CD4-positive, alpha-beta T cell treated with Interleukin-2 at 100 ng/mL for 4 hours (primary cell): ENCODE measurements at places on chromosomes 16 and 17.

GRCh38 chr17:8830141-8830540 is 31.0 kb upstream of the MFSD6L start:
- DNase-seq: no peak

DNA sequence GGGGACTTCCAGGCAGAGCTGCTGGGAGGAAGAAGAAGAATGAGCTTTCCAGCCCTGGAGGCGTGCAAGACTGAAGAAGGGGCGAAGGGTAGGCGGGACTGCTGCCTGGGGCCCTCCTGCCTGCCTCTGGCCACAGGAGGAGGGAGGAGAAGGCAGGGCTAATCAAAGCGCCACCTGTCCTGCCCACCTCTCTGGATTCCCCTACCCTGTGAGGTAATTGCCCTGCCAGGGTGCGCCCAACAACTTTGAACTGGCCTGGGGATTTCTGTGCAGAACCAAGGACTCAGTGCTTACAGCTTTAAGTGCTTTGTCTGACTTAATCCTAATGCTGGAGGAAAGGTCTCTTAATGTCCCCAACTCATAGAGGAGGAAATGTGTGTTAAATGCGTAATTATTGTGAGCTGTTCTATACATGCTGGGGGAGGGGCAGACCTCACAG is at the start of gene NOXO1:
TSS of gene NOXO1 (minus strand) at position 72 of the 439 bp plus-strand sequence. CDS start 290 bp downstream, outside the sequence.
- no peak for DNase-seq

GRCh38 chr16:4624827-4625559 is 367 bp downstream of the MGRN1 start:
- peak; percentile 61 for DNase-seq

- no peak for DNase-seq
Measured at GRCh38 chr17:9028202-9028987, 7.1 kb downstream of the NTN1 start.

GRCh38 chr16:19338335-19338734 is 52.8 kb downstream of the CLEC19A start:
- DNase-seq: no peak

GRCh38 chr17:47703191-47703591 is 9.2 kb downstream of the TBKBP1 start:
- no peak for DNase-seq

GRCh38 chr16:69626256-69626655 is 60.5 kb downstream of the NFAT5 start:
- DNase-seq: no peak

DNA sequence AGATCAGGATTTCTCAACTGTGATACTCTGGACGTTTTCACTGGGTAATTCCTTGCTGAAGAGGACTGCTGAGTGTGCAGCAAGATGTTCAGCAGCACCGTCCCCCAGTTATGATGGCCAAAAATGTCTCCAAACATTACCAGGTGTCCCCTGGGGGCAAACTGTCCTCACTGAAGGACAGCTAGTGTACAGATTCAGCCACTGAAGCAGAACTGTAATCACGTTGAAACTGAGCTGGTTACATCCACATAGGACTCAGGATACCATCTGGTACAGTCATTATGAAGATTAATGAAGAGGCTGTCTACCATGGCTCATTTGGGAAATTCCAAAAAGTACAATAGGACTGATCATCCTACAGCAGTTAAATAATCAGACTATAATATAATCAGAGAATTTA is 43.3 kb upstream of the GINS3 start:
- no peak for DNase-seq

GRCh38 chr17:81244358-81245023 is 5.4 kb downstream of the NDUFAF8 start:
- no peak for DNase-seq

GRCh38 chr17:71171270-71171669 is 949.5 kb upstream of the SOX9 start:
- DNase-seq: no peak

DNA sequence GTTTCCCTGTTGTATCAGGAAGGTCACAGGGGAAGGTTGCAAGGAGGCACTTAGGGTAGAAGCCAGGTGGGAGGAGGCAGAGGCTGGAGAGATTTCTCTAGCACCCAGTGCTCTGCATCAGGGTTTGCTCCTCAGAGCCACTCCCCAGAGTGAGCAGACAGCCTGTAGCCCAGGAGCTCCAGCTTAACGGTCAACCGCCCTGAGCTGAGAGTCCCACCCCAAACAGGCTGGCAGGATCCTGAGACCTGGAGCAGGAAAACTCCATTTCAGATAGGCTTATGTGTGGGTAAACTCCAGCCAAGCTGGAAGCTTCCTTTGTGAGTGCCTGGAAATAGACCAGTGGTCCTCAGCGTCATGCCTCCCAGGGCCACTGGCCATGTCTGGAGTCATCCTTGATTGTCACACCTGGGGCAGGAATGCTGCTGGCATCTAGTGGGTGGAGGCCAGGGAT is 37.9 kb downstream of the MPRIP start:
- no peak for DNase-seq

DNA sequence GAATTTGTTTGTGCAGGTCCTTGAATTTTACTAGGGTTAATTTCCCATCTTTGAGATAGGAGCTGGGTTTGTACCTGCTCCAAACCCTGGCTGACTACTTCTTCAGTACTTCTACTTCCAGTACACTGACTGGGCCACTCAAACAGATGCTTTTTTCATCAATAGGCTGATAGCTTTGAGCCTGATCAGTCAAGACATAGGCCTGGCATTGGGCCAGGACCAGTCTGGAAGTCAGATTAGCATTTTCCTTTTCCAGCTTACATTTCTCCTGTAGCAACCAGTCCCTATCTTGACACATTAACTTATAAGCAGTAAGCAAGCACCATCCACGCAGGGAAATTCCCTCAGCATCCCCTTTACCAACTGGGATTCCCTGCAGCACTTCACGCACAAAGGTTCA is 7.5 kb upstream of the TMEM101 start:
- DNase-seq: no peak

DNA sequence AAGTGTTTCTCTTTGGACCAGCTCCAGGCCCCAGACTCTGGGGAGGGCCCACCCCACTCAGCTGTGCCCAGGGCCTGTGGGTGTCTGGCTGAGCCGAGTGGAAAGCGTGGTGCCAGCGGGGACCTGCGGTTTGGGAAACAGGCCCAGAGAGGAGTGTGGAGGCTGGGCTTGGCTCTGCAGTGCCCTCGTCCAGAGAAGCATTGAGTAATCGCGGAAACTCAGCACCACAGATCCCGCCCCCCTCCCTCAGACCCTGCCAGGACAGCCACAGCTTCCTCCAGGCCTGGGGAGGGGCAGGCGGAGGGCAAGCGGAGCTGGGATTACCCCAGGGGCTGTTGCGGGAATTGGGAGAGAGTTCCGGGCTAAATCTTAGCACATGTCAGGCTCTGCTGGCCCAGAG is 14.6 kb upstream of the PITPNA start:
- DNase-seq: no peak

DNA sequence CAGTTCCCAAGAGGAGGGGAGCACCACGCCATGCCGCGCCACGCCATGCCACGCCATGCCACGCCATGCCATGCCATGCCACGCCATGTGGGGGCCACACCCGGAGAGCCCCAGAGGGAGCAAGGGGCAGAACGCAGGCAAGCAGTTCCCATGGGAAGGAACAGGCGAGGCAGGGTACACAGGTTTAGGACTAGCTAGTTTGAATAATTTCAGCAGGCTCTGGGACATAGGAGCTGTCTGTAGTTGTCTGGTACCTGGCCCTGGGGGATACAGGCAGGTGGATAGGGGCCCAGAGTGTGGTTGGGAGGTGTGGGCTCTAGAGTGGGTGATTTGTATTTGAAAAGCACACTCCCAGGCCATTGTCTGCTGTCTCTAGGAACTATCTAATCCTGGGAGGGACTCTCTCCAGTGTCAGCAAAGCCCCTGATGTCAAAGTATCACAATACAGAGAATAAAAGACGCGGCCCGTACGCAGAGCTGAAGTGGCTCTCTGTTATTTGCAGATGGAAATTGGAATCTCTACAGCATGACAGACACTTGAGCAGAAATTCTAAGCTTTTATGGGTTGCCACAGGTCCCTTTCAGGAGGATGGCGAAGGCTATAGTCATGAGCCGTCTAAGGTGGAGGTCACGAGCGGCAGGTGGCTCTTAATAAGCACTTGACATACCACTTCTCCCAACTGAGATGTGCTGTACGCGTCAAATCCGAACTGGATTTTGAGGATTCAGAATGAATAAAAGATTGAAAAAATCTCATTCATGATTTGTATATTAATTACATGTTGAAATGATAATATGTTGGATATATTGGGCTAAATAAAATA is 220.8 kb upstream of the TNRC6C start:
- DNase-seq: no peak

GRCh38 chr17:72151565-72152386 is 31.0 kb downstream of the SOX9 start:
- no peak for DNase-seq

DNA sequence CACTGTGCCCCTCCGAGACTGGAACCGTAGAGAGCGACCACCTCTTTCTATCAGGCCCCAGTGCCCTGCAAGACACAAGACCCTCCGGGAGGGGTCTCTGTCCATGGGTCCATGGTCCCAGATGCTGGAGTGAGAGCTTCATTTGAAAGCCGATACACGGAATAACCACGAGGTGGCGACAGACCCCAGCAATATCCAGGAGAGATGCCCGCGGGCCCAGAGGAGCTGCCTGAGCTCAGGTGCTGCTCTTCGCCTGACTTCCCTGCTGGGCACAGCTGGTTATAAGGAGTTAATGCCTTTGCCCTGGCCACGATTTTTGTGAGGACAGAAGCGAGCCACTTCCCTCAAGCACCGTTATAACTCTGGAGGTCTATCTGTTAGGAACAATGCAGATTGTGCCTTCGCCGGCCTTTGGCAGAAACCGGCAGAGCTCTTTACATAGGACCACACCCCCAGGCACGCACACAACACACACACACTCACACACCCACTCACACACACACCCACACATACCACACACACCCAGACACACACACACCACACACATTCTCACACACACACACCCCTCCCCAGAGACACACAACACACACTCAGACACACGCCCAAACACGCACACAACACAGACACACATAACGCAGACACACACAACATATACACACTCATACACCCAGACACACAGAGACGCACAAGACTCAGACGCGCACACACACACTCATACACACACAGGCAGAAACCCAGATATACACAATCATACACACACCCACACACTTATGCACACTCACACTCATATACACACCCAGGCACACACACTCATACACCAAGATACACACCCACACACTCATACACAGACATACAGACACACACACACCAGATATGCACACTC is 436.4 kb downstream of the SOX9 start:
- DNase-seq: peak; percentile 52

GRCh38 chr17:31357839-31358394 is 33.6 kb upstream of the RAB11FIP4 start:
- DNase-seq: no peak

- DNase-seq: no peak
Measured at GRCh38 chr16:2717383-2718263, 2.4 kb downstream of the PRSS27 start.

GRCh38 chr16:16017812-16018211 is 68.4 kb downstream of the ABCC1 start:
- no peak for DNase-seq

DNA sequence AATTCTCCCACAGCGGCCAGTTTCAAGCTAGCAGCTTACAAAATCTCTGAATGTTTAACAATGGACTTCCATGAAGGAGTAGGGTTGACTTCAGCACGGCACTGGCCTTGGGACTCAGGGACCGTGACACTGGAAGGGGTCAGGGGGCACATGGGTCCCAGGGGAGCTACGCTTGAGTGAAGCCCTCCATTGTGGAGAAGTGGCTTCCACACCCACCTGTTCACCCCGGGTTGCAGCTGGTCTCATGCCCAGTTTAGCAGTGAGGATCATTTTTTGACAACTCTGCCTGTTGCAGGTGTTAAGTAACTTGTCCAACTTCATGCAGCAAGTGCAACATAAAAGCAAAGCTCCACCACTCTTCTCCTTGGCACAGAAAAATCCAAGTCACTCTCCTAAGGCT is 510.2 kb downstream of the CDH13 start:
- no peak for DNase-seq

- DNase-seq: no peak
Measured at GRCh38 chr16:2056681-2057407, 9.1 kb downstream of the TSC2 start.

DNA sequence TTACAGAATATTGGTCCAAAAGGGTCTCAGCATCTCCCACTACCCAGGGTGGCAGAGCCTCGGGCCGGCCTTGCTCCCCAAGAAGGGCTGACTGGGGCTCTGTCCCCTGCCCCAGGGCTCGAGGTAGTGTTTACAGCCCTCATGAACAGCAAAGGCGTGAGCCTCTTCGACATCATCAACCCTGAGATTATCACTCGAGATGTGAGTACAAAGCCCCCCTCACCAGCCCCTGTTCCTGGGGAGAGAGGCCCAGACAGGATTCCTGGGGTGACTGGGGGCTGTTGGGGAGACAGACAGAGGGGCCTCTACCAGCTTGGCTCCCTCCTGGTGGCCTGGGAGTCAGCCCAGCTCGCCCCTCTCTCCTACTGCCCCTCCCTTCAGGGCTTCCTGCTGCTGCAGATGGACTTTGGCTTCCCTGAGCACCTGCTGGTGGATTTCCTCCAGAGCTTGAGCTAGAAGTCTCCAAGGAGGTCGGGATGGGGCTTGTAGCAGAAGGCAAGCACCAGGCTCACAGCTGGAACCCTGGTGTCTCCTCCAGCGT is 6.1 kb upstream of the NLRC5 start:
- DNase-seq: no peak

GRCh38 chr17:43940630-43941029 is 1.6 kb downstream of the PPY start:
- no peak for DNase-seq
